Stimulated activated CD4-positive, alpha-beta T cell treated with anti-CD3 and anti-CD28 coated beads, TNF-alpha, amount 100 ng/mL, for 1 hour (primary cell): ENCODE measurements at places on chromosomes 11 and 22.

DNA sequence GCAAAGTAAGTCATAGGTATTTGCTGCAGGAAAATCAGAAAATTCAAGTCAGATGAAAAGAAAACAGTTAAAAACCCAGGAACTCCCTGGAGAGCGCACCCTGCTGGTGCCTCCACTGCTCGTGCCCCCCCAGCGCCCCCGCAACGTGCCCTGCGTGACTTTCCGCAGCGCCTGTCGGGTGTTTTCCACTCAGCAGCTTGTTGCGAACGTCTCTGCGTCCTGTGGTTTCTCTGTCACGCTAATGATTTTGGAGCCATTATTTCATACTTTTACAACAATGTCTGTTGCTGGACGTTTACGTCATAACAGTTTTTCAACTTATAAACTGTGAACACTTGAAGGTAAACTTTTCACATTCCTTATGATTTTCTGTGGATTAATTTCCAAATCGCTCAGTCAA lies 5.0 kb downstream of the CRELD2 start:
- no peak for DNase-seq

- DNase-seq = no peak
Observed at GRCh38 chr11:35798983-35799382, 136.4 kb downstream of the TRIM44 start.

- no peak for DNase-seq
Observed at GRCh38 chr22:49017482-49018329, 810.0 kb downstream of the BRD1 start.

GRCh38 chr22:19517171-19517500 lies 7.1 kb downstream of the CLDN5 start:
- DNase-seq = no peak

GRCh38 chr11:103147627-103148026 lies 38.4 kb downstream of the DYNC2H1 start:
- no peak for DNase-seq

DNA sequence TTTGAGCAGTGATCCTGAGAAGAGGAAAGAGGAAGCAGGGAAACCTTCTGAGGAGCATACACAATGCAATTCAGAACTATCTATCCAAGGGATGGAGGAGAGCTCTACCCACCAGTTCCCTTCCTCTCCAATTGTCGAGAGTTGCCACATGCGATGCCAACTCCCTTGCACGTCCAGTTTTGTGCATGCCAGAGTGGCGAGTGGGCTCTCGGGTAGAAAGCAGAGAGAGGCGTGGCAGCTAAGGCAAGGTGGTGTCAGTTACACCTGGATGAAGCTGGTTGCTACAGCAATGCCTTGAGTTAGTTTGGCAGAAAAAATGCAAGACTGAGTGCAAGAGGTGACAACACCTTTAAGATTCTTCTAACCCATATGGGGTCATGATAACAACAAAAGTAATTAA lies 420.4 kb upstream of the CCDC90B start:
- DNase-seq = no peak

- DNase-seq = no peak
Observed at GRCh38 chr11:115939104-115939730, 435.0 kb upstream of the CADM1 start.

DNA sequence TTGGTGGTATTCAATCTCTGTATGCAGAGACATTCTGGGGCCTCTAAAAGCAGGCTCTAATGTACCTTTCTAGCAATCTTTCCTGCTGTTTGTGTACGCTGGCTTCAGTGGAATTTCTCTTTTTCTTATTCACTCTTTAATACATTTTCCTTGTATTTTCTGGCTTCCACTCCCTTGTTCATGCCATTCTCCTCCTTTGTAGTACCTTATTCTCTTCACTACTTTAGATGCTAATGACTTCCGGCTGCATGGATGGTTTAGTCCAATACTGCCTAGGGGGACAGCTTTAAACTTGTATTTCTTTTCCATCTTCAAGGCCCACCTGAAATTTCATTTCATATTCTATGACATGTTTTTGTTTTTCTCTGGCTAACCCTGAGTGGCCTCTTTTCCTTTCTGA lies 40.2 kb downstream of the DDX10 start:
- DNase-seq = no peak
